ENCODE measurements at places on chromosomes 7 and 10. TPM values are rescaled to one million over a fixed set of nuclear protein-coding genes. Genes with fewer than 3 reads are reported as not detected.

Gene LIPN
- not detected for total RNA-seq

Gene EGR2
- 0.37 TPM for total RNA-seq

Gene PDZD7
- 1.5 TPM for total RNA-seq

Gene RADIL
- 31.3 TPM for total RNA-seq

Gene FBXO24
- 0.49 TPM for total RNA-seq

Gene RNF32
- total RNA-seq: 2.2 TPM

Gene PRKCQ
- total RNA-seq: 1.3 TPM

Gene ASAH2
- 11.3 TPM for total RNA-seq

Gene ARHGEF5
- total RNA-seq: 0.93 TPM

Gene LSM8
- total RNA-seq: 36.5 TPM

Gene ST8SIA6
- not detected for total RNA-seq

Gene PARG
- total RNA-seq: 53.3 TPM

Gene TRIM24
- 85.6 TPM for total RNA-seq

Gene UCN3
- not detected for total RNA-seq

All from glutamatergic neuron (in vitro differentiated cells).